ENCODE measurements at places on chromosomes 3 and 15.

- DNase-seq: no peak
These were observed 331.3 kb upstream of the FRG2C start for GRCh38 chr3:75332794-75333193.

DNA sequence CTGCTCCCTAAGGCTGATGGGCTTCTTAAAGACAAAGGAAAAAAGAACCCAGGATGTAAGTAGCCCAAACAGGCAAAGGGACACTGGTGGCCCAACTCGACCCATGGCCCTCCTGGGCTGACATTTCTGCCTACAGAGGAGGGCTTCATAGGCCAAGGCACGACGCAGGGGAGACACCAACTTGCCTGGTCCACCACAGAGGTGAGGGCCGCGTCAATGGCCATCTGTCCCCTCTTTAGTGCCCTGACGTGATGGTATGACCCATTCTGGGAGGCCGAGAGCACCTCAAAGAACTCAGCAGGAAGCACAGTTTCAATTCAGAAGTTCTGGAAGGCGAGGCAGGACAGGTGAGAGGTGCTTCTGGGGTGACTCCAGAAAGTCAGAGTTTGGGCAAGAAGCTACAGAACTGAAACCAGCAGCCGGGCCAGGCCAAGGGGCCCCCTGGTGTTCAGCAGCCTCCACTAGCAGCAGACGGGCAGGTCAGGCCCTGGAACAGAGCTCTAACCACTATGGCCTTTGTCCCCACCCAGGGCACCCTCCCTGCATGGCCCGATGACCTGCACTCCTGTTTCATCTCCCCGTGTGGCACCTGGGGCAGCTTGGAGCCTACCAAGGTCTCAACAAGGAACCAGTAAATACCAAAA is 45.1 kb downstream of the HMCES start:
- no peak for DNase-seq

GRCh38 chr3:106255870-106256248 is 387.0 kb upstream of the CBLB start:
- DNase-seq: no peak

- peak; percentile 10 for DNase-seq
These were observed at the start of gene GAP43 for GRCh38 chr3:115623044-115623868. GAP43 (plus strand) TSS chr3:115623510; CDS start chr3:115623690, 180 bp downstream.

GRCh38 chr15:59116771-59117170 is 11.8 kb downstream of the CCNB2 start:
- no peak for DNase-seq

Data from HTR-8/SVneo (cell line).